ENCODE measurements at places on chromosomes 6 and 20. TPM values are rescaled to one million over a fixed set of nuclear protein-coding genes. Genes with fewer than 3 reads are reported as not detected.

DNA sequence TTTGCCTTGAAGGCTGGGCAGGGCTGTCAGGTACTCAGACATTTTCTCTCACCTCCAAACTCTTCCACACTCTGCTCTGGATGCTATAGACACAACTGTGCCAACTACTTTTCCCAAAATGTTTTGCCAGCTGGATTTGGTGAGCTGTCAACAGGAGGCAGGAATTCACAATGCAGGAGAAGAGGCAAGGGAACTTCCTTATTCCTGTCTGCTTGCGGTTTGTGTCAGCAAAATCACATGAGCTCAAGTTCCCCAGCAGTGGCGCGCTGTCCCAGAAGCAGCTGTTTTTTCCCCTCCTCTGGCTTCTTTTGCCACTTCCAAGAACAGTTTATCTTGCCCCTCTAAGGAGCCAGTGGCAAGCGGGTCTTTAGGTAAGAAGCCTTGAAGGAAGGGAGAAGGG lies 608.2 kb downstream of the PRKN start:
- H3K27ac ChIP-seq, result no peak overlapping the region
- H3K4me1 ChIP-seq, result peaks cover 14% of the 10 kb centered on the region
- H3K36me3 ChIP-seq, result no peaks in the 10 kb centered on the region
- H3K27me3 ChIP-seq, result no peaks in the 10 kb centered on the region
- peak; percentile 55 for DNase-seq
- H3K4me3 ChIP-seq, result no peak overlapping the region

LTB gene
- not detected for total RNA-seq

DNA sequence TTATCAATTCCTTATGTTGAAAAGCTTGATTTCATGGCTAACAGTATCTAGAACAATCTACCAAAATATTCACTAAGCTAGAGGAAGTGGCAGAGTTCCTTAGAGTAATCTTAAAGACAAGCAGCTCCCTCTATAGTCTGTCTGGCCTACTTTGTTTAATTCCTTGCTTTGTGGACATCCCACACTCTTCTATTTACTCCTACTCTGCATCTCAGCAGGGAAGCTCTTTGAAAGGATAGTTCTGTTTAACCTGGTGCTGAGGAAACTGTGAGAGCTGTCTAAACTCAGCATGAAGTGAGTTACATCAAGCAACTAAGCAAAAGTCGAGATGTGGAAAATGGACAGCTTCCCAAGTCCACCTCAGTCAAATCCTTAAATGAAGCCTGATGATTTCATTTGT lies 4.3 kb downstream of the REV3L start:
- H3K4me3 ChIP-seq, result peak overlapping the region; percentile 91
- no peaks in the 10 kb centered on the region for H3K27me3 ChIP-seq
- H3K4me1 ChIP-seq, result peaks cover 44% of the 10 kb centered on the region
- peak overlapping the region; percentile 98 for H3K27ac ChIP-seq
- H3K36me3 ChIP-seq, result no peaks in the 10 kb centered on the region
- DNase-seq, result peak; percentile 78

DNA sequence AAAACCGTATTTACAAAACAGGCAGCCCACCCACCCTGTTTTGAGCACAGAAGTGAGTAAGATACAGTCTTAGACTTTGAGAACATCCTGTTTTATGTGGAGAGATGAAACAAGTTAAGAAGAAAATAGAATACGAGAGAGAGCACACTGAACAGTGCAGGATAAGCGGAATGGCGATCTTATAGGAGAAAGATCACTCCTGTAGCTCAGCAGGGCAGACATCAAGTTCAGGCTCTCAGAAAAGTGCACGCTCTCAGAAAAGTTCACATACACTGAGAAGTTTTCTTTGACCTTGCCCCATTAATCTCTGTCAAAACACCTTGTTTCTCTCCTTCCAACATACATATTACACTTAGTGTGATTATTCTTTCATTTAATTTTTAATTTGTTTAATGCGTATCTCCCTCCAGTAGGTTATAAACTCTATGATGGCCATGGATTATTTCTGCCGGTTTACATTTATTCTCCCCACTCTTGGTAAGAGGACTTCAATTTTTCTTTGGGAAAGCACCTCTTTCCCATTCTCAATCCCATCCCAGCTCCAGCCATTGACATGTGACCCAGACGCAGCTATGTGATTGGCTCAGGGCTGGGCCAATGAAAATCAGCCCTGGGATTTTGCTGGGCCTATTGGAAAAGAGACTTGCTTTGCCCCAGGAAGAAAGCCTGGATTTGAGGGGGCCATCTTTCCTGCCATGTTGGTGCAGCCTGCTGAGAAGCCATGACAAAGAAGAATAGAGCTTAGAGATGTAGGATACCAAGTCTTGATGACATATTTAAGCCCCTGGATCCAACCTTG lies 16.2 kb downstream of the KCNB1 start:
- DNase-seq, result no peak
- no peak overlapping the region for H3K27ac ChIP-seq
- no peaks in the 10 kb centered on the region for H3K36me3 ChIP-seq

DNA sequence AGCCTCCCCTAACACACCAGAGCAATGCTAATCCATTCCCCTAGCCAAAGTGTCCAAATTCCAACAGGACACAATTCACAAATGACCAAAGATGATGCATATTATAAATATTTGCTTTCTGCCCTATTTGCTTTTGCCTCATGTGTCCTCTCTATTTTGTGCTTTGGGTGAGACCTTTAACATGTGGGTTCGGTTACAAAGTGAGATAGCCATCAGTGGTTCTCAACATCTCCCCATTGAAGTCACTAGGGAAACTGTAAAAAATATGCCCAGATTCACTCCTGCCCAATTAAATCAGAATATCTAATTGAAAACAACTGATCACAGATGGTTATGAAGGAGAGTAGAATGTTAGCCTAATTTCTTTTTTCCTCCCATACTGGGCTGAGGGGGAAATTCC lies 159.2 kb downstream of the MTFR2 start:
- H3K4me1 ChIP-seq, result peaks cover 29% of the 10 kb centered on the region
- H3K4me3 ChIP-seq, result no peak overlapping the region
- H3K27ac ChIP-seq, result peak overlapping the region; percentile 33
- H3K36me3 ChIP-seq, result no peaks in the 10 kb centered on the region

SLC17A1 gene
- not detected for total RNA-seq

DNA sequence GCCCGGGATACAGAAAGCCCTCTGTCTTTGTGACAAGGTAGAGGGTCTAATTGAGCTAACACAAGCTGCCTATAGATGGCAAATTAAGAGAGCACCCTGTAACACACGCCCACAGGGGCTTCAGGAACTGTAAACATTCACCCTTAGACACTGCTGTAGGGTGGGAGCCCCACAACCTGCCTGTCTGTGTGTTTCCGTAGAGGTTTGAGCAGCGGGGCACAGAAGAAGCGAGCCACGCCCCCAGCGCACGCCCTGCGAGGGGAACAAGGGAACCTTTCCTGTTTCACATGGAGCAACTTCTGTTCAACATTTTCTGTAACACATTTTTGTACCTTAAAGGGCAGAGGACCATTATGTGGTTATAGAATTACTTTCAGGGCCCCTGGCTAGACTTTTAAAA lies 231.7 kb upstream of the EXOC2 start:
- no peak overlapping the region for H3K4me3 ChIP-seq
- peaks cover 4% of the 10 kb centered on the region for H3K27me3 ChIP-seq
- no peak for DNase-seq
- no peaks in the 10 kb centered on the region for H3K4me1 ChIP-seq

- no peak for DNase-seq
- H3K4me3 ChIP-seq, result no peak overlapping the region
- no peaks in the 10 kb centered on the region for H3K27me3 ChIP-seq
- H3K36me3 ChIP-seq, result no peaks in the 10 kb centered on the region
- H3K27ac ChIP-seq, result no peak overlapping the region
Measured at GRCh38 chr6:76779068-76779467, 684.2 kb downstream of the HTR1B start.

DNA sequence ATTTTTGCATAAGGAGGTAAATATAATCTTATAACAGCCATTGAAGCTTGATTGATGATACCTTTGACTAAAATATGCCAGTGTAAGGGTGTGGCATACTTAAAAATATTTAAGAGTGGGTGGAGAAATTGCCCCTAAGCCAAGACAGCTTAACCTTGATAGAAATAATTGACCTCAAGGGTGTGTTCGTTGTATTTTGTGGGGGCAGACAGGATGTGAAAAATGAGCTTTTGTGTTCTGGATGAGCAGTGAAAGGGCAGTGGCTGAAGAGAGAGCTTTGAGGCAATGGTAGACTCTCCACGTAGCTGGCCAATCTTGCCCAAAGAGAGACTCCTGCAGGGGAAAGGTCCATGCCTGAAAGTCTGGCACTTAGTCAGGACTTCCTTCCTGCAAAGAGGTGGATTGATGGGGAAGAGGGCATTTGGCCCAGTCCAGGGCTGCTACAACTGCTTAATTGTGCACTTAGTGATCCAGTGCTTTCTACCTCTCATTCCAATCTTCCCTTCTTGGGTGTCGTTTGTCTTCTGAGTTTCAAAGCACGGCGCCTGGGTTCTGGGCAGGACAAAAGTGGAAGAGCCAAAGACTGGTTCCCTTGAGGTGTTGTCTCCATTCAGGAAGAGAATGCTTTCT lies 15.6 kb upstream of the CD109 start:
- H3K27me3 ChIP-seq, result no peaks in the 10 kb centered on the region
- H3K4me3 ChIP-seq, result no peak overlapping the region
- H3K4me1 ChIP-seq, result peaks cover 9% of the 10 kb centered on the region
- no peak overlapping the region for H3K27ac ChIP-seq
- H3K36me3 ChIP-seq, result no peaks in the 10 kb centered on the region

DNA sequence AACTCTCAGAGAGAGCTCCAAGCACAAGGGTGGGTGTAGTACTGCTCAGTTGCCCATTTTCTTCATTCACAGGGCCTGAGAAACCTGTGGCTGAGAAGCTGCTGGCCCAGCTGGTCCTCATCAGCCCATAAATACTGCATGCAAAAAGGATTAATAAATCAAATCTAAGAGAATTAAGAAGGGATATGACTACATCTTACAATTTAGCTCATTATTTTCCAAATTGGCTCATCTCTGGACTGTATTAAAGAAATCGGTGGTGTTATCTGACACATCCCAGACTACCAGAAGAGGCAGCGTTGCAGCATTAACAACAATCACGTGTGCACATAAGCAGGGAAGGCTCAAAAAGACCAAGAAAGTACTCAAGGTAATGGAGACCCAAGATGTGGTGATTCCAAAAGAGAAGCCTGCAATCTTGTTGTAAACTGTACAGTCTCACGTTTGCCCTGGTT lies 90.7 kb downstream of the CD24 start:
- peaks cover 4% of the 10 kb centered on the region for H3K4me1 ChIP-seq
- no peak overlapping the region for H3K4me3 ChIP-seq
- DNase-seq, result no peak
- H3K27me3 ChIP-seq, result no peaks in the 10 kb centered on the region
- H3K36me3 ChIP-seq, result no peaks in the 10 kb centered on the region

SAPCD1 gene
- not detected for total RNA-seq

ZNF311 gene
- total RNA-seq, result 0.76 TPM

- no peaks in the 10 kb centered on the region for H3K36me3 ChIP-seq
- peak; percentile 93 for DNase-seq
- peaks cover 58% of the 10 kb centered on the region for H3K4me1 ChIP-seq
- H3K27ac ChIP-seq, result peak overlapping the region; percentile 84
- no peaks in the 10 kb centered on the region for H3K27me3 ChIP-seq
- H3K4me3 ChIP-seq, result peak overlapping the region; percentile 34
Measured at GRCh38 chr20:23143098-23143497, 57.0 kb upstream of the CD93 start.

- peak; percentile 14 for DNase-seq
- H3K27me3 ChIP-seq, result no peaks in the 10 kb centered on the region
- H3K27ac ChIP-seq, result no peak overlapping the region
- H3K36me3 ChIP-seq, result no peaks in the 10 kb centered on the region
- H3K4me3 ChIP-seq, result no peak overlapping the region
- no peaks in the 10 kb centered on the region for H3K4me1 ChIP-seq
Measured at GRCh38 chr6:68958327-68958726, 323.2 kb downstream of the ADGRB3 start.

DNA sequence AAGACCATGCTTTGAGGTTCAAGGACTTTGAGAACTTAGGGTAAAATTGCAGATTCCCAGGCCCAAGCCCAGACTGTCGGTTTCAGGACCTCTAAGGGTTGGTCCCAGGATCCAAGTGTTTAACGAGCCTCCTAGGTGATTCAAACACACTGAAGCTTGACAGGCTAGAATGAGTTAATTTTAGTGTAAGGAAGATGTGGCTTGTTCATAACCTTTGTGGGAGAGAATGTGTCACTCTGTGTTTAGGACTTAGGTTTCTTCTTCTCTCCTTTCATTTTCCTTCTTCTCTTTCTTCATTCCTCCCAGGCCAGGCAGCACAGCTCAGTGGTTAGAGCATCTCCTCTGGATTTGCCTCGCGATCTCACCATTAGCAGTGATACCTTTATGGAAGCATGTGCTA lies 104.8 kb upstream of the KCNG1 start:
- H3K36me3 ChIP-seq, result no peaks in the 10 kb centered on the region
- DNase-seq, result peak; percentile 20
- no peaks in the 10 kb centered on the region for H3K27me3 ChIP-seq
- H3K4me1 ChIP-seq, result peaks cover 24% of the 10 kb centered on the region
- H3K27ac ChIP-seq, result peak overlapping the region; percentile 46

DNA sequence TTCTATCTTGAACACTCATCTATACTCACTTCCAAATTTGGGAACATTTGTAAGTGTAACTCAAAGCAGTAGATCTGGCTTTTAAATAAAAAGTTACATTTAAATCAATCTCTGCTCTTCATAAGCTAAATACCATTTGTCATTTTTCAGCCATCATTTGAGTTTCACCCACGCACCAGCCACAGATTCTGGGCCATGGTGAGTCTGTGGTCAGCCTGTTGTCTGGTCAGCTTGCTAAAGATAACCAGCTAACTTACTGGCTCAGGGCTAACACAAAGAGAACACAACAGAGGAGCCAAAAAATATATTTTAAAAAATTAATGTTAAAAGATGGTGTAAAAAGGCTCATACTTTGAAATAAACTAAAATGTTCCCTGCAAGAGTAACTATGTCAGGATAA lies 181.3 kb downstream of the KIF6 start:
- H3K4me3 ChIP-seq, result no peak overlapping the region
- H3K27me3 ChIP-seq, result no peaks in the 10 kb centered on the region
- H3K36me3 ChIP-seq, result no peaks in the 10 kb centered on the region
- peaks cover 16% of the 10 kb centered on the region for H3K4me1 ChIP-seq
- DNase-seq, result no peak

AHCY gene
- total RNA-seq, result 115 TPM

- peak; percentile 72 for DNase-seq
- H3K27ac ChIP-seq, result no peak overlapping the region
- H3K4me1 ChIP-seq, result peaks cover 22% of the 10 kb centered on the region
- no peak overlapping the region for H3K4me3 ChIP-seq
Measured at GRCh38 chr6:25295651-25296050, 16.5 kb downstream of the CARMIL1 start.

GRCh38 chr6:163483107-163483506 lies 68.6 kb downstream of the QKI start:
- H3K36me3 ChIP-seq, result peaks cover 10% of the 10 kb centered on the region
- DNase-seq, result no peak
- no peaks in the 10 kb centered on the region for H3K27me3 ChIP-seq
- no peak overlapping the region for H3K27ac ChIP-seq

- peaks cover 19% of the 10 kb centered on the region for H3K27me3 ChIP-seq
- DNase-seq, result peak; percentile 86
- no peak overlapping the region for H3K4me3 ChIP-seq
- 0 out of 2 replicates have a peak, but pooled peaks cover 6% of the 10 kb centered on the region for H3K4me1 ChIP-seq
Measured at GRCh38 chr6:1424306-1424927, 35.0 kb downstream of the FOXF2 start.

- H3K27ac ChIP-seq, result no peak overlapping the region
- no peak for DNase-seq
- no peaks in the 10 kb centered on the region for H3K4me1 ChIP-seq
- H3K36me3 ChIP-seq, result no peaks in the 10 kb centered on the region
- H3K4me3 ChIP-seq, result no peak overlapping the region
Measured at GRCh38 chr6:137426007-137426689, 68.0 kb downstream of the OLIG3 start.

TMEM170B gene
- 0.54 TPM for total RNA-seq

RNF182 gene
- total RNA-seq, result 2.3 TPM

- peak overlapping the region; percentile 92 for H3K27ac ChIP-seq
- H3K4me1 ChIP-seq, result peaks cover 20% of the 10 kb centered on the region
- DNase-seq, result peak; percentile 95
- no peaks in the 10 kb centered on the region for H3K36me3 ChIP-seq
- H3K4me3 ChIP-seq, result peak overlapping the region; percentile 71
Measured at GRCh38 chr20:32474967-32475811, 109.9 kb downstream of the NOL4L start.

Measured in GM23248 (cell line).